ENCODE measurements at places on chromosomes 3 and 15.

- no peak for DNase-seq
These were observed 5.1 kb downstream of the CXCR6 start for GRCh38 chr3:45948311-45948781.

DNA sequence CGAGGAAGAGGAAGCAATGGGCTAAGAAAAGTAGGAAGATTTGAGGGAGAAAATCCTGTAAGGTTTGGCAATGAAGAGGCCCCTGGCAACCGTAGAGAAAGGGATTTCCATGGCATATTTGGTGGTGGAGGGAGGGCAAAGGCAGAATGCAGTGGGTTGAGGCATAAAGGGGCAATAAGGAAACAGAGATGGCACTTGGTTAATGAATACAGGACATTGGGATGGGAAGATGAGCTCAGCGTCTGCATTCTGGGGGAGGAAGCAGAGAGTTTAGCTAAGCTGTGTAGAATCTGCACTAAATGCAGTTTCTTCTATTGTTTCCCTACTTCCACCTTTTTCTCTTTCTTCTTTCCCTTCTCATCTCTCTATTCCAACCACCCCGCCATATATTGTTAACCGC is 83.6 kb downstream of the LRTM1 start:
- no peak for DNase-seq

- DNase-seq: no peak
These were observed 30.7 kb downstream of the DUOX2 start for GRCh38 chr15:45083223-45083622.

DNA sequence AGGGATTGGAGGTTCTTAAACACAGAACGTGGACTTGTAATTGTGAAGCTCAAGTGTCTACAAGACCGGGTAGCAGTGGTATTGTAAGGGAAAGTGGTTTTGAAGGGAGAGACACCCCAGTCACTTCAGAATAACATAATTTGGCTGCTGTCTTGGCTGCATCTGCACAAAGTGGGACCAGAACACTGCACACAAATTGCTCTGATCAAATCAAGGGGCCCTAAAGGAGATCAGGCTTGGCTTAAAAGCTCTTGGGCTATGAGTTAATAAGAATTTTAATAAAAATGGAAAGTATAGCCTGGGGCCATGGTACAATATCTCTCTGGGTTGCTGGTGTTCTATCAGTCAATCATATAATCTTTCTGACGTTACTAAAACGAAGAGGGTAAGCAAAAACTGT is 356.1 kb upstream of the ICE2 start:
- no peak for DNase-seq

DNA sequence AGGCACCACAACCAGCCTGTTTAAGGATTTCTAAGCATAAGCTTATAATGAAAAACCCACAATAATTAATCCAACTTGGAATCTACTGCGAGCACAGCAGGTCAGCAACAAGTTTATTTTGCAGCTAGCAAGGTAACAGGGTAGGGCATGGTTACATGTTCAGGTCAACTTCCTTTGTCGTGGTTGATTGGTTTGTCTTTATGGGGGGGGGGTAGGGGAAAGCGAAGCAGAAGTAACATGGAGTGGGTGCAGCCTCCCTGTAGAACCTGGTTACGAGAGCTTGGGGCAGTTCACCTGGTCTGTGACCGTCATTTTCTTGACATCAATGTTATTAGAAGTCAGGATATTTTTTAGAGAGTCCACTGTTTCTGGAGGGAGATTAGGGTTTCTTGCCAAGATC is 15.1 kb downstream of the APOD start:
- no peak for DNase-seq

GRCh38 chr15:70141376-70142071 is 43.8 kb upstream of the TLE3 start:
- no peak for DNase-seq

DNA sequence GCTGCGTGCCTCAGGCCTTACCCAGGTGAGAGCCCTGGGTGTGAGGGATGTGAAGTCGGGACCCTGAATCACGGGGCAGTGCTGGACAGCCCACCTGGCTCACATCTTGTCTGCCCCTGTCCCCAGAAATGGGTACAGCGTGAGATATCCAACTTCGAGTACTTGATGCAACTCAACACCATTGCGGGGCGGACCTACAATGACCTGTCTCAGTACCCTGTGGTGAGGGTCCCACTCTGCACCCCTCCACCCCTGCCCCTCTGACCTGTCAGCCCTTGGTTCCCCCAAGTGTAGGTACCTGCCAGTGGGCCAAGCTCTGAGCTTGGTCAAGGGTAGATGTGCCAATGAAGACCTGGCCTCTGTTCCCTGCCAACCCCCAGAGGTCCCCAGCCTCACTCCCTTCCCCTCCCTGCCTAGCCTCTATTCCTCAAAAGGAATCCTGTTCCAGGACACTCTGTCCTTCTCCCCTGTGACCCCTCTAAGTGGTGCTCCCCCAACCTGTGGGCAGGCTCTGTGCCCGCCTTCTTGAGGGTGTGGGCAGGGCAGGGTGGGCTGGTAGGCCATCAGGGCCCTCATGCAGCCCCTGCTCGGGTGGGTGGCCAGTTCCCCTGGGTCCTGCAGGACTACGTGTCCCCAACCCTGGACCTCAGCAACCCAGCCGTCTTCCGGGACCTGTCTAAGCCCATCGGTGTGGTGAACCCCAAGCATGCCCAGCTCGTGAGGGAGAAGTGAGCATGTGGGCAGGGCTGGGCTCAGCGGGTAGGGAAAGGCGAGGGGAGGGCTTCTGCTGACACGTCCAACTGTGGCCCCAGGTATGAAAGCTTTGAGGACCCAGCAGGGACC is 25.1 kb downstream of the NBEAL2 start:
- DNase-seq: no peak

GRCh38 chr15:57708047-57708446 is 1.5 kb downstream of the POLR2M start:
- DNase-seq: no peak

All from eye (tissue), 1 donor.